GM13977 (cell line): ENCODE measurements at places on chromosomes 2 and 18.

DNA sequence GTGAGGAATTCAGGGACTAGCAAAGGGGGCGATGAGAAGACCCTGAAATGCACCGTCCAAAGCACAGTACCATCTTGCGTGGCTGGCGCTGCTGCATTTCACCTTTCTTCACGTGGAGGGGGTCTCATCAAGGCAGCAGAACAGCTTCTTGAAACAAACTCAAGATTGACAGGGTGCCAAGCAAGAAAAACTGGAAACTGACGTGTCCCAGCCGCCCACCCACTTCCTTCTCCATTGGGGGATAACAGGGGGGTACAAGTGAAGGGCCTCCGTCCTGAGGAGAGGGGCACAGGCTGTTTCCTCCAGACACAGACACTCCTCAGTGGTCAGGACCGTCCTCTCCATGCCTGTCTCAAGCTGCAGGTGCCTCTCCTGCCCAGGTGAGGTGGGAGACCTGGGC, 32.5 kb downstream of the HDAC4 start:
- DNase-seq, result no peak

DNA sequence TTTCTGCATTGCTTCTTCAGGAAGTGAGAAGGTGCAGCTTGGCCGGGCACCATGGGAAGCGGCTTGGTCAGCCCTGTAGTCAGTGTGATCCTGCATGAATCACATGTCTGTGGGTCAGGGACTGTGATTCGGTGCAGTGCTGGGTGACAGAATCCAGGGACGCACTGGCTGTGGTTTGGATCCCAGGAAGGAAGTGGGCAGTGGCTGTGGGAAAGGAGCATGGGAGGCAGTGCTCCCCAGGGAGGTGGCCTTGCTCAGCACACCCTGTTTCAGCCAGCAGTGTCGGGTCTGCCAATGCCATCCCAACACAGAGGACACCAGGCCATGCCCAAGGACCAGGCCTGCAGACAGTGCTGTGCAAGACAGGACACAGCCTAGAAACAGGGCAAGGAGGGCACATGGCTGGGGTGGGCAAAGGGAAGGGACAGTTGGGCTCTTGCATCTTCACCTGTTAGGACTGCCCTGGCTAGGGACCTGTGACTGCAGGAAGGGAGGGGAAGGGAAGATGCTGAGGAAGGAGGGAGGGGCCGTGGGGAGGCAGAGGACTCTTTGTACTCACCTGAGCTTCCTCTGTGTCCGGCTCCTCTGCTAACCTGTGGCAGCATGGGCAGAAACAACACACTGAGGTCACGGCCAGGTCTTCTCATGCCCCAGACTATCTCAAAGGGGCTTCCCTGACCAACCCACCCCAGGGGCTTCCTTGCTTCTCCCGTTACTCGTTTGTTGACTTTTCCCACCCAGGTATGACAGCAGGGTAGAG, 37.2 kb upstream of the DNMT3A start:
- no peak for DNase-seq

DNA sequence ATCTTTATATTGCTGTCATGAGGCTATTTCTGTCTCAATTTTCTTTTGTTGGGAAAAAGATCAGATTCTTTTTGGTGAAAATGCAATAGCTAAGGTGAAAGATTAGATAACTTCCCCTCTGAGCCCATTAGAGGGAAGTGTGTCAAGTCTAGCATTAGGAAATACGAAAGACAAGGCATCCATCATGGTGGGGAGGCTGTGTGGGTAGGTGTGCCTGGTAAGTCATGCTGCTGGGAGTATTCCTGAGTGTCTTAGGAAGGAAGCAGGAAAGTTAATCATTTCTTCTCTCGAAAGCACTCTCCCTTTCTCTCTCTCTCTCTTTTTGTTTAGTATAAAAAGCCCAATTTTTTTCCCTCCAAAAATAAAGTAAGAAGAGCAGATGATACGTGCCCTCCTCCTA, 780.2 kb upstream of the FSHR start:
- DNase-seq, result no peak

GRCh38 chr2:176104316-176105077, 2.6 kb upstream of the HOXD11 start:
- DNase-seq, result no peak

- no peak for DNase-seq
Observed at GRCh38 chr18:6959110-6959509, 158.5 kb downstream of the LAMA1 start.

- no peak for DNase-seq
Observed at GRCh38 chr18:61900504-61901281, 7.9 kb upstream of the RNF152 start.
